M059J (cell line): ENCODE measurements at places on chromosomes 1 and 21. TPM values are rescaled to one million over a fixed set of nuclear protein-coding genes. Genes with fewer than 3 reads are reported as not detected.

The MYCL gene
- total RNA-seq: 0.57 TPM in 1 of 2 replicates, not detected in the other

The PRSS38 gene
- not detected in 2 replicates for total RNA-seq

The YOD1 gene
- total RNA-seq: 5.1 and 6.0 TPM in 2 replicates

The PCBP3 gene
- total RNA-seq: 0.10 TPM in 1 of 2 replicates, not detected in the other

- DNase-seq: no peak
Observed at GRCh38 chr1:40626383-40626770, 39.1 kb downstream of the RIMS3 start.

GRCh38 chr21:25188677-25189079 is 418.6 kb downstream of the MRPL39 start:
- DNase-seq: no peak

DNA sequence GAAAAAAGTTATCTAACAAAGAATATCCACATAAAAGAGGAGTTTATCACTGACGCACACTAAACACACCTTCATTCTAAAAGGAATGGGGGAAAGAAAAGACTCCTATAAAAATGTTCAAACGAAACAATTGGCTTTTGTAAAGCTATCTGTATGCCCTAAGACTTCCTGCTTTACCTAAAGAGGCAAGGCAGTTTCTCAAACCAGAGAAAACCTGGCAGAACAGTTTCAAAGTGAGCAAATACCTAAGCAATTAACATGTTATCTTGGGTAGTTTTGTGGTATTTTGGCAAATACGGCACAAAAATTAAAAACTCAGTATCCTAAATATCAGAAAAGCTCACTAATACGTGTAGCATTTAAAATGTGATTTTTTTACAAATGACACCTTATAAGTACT is 1.9 kb downstream of the PUM1 start:
- peak; percentile 47 for DNase-seq
